ENCODE measurements at places on chromosomes 11 and 22.

- DNase-seq = no peak
Observed at GRCh38 chr11:112525844-112526590, 265.4 kb upstream of the PLET1 start.

GRCh38 chr11:73625696-73626318 lies 20.6 kb upstream of the PLEKHB1 start:
- DNase-seq = peak; percentile 84

- DNase-seq = no peak
Observed at GRCh38 chr22:35915477-35916013, 113.1 kb downstream of the RBFOX2 start.

DNA sequence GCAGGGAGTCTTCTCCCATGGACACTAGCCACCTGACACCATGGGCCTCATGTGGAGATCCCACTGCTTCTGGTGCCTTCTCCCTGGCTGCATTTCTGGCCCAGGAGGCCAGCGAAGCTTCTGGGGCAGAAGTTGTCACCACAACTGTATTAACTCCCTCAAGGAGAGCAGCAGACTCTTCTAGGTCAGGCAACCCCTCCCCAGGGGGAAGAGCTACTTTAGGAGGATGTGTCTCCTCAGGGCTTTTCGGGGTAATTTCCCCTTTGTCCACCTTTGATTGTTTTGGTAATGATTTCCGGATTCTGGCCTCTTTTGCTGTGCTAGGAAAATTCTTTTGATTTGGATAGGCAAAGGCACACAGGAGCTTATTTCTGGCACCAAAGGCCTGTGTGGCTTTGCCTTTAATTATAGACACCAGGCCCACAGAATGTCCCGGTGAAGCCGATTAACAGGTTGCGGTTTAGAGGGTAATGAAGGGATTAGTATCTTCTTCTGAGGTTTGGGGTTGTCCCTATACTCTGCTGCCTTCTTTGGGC lies 8.9 kb upstream of the UCP2 start:
- no peak for DNase-seq

DNA sequence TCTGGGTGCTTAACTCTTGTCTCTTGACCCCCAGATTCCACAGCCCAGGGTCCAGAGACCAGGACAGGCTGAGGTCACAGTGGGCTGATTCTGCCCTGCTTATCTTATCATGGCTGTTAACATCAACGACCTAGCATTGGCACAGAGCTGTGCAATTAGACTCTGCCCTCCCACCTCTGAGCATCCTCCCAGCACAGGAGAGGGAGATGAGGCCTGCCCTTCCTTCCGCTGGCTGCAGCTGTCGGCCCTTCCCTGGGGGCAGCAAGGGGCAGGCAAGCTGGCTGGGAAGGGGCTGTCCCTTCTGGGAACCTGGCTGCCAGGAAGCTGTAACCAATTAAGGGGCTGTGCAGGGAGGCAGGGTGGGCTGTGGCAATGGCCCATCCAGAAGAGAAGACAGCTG lies 22.5 kb downstream of the LRRC10B start:
- no peak for DNase-seq

GRCh38 chr11:120098503-120099020 lies 39.4 kb downstream of the TRIM29 start:
- no peak for DNase-seq

DNA sequence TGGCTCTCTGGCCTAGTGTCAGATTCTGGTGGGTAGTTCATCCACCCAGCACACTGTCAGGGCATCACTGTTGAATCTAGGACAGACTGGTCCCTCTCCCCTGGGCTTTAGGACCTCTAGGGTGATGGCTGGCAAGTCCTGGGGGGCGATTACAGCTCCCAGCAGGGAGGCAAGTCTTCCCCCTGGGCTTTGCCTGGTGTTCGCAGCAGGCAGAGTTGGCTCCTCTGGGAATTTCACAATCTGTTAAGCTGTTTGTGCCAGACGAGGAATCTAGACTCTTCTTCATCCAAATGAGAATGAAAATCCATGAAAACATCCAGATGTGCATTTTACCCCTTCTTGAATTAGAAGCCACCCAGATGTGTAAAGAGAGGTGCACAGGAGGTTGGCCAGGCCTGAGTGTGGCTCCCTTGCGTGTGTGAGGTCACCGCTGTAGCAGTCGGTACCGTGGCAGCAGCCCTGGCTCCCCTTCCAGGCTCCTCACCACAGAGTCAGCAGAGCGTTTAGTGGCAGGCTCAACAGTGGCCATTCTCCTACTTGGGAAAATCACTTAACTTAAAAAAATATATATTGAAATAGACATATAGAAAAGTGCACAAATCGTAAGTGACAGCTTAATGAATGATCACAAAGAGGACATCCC lies 99.9 kb upstream of the TBCEL start:
- DNase-seq = no peak

DNA sequence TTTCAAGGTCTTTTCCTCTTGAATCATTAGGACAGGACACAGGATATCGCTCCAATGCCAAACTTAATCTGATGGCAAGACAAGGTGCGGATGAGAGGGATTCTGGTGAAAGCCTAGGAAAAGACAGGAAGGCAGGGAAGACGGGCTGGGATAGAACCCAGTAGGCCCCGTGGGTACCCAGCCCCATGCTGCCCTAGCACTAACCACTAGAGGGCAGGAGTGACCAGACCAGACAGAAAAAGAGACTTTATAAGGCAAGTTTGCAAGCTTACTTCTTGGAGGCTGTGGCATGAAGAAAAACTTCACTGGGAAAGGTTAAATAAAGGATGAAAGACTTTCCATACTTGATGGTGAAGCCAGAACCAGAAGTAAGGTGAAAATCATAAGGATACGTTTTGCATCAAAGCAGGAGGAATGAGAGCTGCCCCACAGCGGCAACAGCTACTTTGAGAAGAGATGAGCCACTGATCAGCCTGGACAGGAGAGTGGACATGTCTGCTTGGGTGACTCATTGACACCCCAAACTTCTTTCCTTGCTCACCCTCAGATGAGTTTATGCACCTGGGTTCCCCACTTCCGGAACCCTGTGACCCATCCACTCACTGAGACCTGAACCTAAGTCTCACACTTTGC lies 39.8 kb downstream of the SYN3 start:
- peak; percentile 77 for DNase-seq

DNA sequence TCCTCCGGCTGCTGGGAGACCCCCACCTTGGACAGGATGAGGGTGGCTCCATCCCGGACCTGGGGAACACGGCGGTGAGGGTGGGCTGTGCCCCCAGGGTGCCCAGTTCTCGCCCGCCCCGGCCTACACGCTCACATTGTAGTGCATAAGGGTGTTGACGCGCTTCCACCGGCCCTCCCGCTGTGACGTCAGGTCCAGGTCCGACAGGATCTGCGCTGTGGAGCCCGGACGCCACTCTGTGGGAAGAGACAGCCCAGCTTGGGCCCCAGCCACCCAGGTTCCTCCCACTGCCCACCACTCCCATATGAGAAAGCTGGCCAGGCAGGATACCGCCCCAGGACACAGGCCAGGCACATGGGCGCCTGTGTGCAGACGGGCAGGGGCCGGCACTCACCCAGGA lies 8.3 kb upstream of the MAPK11 start:
- no peak for DNase-seq

- no peak for DNase-seq
Observed at GRCh38 chr11:41307296-41308080, 152.0 kb downstream of the LRRC4C start.

GRCh38 chr22:46073683-46074504 lies 76.4 kb upstream of the PPARA start:
- no peak for DNase-seq

DNA sequence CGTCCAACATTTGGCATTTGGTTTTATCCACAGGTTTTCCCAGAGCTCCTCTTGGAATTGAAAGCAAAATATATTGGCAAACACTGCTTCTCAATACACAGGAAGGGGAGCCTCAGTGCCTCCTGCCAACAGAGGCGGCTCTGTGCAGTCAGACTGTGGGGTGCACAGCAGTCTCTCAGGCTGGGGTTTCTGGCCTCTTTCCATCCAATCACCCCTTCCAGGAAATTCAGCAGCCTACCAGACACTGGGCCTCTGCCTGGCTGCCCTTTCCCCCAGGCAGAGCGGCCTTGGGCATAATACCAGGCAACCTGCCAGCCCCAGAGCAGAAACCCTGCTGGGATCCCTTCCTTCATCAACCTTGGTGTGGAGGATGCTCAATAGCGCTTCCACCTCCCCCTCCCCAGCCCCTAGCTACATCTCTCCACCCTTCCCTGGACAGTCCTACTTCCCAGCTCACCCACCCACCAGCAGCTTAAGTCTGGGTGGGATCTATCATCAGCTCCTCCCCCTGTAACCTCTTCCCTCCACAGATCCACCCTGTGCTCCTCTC lies 17.8 kb upstream of the RAPSN start:
- no peak for DNase-seq

GRCh38 chr11:112793416-112793815 lies 167.8 kb upstream of the NCAM1 start:
- DNase-seq = no peak

- DNase-seq = no peak
Observed at GRCh38 chr11:101034076-101034475, 95.5 kb downstream of the PGR start.

DNA sequence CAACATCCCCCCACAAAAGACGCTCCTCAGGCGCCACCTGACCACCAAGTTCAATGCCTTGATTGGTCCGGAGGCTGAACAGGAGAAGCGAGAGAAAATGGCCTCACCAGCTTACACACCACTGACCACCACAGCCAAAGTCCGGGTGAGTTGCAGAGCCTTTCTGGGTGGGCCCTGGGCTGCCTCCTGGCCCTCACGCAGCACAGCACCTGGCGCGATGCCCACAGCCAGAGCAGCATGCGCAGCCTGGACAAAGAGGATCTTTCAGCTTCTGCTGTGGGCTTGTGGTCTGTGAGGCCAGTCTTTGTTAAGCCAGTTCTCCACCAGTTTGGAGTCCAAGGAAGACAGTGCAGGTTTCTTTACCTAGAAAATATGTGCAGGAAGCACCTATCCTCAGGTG lies 21.6 kb downstream of the CYB5R2 start:
- DNase-seq = no peak

DNA sequence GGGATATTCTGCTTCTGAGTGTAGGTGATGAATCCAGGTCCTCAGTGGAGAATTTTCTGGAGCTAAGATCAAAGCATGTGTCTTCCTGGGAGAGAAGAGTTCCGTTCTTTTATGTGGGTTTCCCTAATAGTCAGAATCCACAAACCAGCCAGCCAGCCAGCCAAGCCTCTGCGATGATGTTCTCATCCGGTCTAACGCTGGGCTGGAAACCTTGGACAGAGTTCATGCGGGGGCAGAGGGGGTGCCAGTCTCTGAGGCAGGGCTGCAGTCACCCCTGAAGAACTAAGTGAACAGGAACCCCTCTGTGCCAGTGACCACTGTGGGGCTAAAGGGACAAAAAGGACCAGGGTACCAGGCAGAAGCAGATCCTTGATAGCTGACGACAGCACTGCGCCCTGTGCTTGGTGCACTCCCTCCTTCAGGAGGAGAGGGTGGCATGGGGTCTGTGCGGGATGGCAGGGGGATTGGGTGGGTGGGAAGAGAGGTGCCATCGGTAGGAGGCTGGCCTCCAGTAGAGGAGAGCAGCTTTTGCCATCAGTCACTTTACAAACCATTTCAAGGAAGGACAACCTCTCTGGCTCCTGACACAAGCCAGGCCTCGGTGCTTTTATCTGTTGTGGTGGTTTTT lies 27.1 kb downstream of the ADAMTS15 start:
- no peak for DNase-seq

DNA sequence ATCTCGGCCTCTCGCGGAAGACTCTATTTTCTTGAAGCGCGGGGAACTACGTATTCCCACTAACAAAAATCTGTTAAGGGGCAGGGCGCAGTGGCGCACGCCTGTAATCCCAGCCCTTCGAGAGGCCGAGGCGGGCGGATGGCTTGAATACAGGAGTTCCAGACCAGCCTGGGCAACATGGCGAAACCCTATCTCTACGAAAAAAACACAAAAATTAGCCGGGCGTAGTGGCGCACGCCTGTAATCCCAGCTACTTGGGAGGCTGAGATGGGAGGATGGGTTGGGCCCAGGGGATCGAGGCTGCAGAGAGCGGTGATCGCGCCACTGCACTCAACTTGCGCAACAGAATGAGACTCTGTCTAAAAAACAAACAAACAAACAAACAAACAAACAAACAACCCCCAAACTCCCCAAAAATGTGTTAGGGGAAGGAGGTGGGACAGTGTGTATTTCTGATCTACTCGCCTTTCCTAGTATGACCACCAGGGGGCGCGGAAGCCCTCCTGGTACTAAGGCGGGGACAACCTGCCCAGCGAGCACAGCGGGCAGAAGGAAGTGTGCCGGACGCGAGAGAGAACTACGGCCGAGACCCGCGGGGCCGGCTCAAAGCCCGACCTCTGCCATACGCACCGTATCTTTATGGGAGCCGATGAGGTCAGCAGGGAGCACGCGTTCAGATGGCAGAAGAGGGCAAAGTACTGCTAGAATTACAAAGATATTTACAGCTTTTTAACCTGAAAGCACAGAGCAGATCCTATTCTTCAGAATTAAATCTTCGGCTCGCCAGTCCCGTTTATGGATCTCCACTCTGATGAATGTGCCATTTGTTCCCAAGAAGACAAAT lies 1.3 kb upstream of the STX3 start:
- peak; percentile 89 for DNase-seq

DNA sequence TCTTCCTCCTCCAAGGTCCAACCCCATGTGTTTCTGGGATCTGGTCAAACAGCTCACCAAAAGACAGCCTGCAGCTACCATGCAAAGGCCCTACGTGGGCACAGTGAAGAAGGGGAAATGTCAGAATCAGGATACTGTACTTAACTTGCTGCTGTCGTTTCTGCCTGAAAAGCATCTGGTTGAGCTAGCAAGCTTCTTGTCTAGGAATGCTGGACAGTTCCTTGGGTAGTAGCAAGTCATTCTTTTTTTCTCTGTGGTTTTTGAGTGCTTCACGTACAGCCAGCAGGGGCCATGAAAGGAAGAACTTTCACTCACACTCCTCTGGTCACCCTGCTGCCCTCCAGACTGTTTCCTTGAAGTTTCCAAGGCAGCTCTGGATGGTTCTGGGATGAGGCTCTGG lies 24.7 kb downstream of the RCOR2 start:
- DNase-seq = no peak

DNA sequence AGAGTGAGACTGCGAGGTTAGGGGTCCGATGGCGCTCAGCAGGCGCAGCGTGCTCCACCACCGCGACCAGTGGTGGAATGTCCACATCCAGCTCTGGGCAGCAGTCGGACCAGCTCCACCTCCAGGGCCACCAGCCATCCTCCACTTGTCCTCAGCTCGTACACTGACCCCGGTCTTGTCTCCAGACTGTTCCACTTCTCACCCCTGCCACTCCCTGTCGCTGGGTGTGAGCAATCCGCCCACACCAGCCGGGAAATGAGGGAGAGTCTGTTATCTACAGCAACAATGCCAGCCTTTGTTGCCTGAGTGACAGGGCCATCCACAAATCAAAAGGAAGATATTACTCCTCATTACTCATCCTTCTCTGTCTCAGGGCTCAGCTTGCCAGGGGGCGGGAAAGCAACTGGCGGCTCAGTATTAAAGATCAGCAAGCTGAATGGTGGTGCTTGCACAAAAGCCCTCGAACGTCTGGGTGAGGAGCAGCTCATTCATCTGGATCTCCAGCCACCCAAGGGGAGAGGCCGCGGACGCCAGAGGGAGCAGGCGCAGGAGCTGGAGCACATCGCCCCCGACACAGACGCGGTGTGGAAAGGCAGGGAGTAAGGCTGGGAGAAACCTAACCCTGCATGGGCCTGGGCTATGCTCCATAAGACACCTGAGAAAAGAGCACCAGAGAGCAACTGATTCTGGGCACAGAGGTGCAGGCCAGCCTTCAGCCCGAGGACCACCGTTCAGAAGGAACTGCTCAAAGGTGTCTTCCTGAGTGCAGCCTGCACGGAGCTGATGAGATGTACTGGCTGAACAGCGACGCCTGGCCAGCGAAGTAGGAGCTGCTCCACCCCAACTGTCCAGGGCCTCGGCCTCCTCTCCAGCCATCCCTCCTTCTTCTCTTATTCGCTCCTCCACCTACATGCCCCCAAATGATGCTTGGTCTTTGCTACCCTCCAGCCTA lies 21.9 kb downstream of the IGSF9B start:
- peak; percentile 80 for DNase-seq
